Smooth muscle cell of the brain vasculature (primary cell): ENCODE measurements at places on chromosomes 1 and 21.
A peak's percentile ranks its signal among the peaks of the same experiment; 100 is the strongest.

GRCh38 chr1:175250027-175250426, 57.5 kb upstream of the KIAA0040 start:
- DNase-seq = no peak

DNA sequence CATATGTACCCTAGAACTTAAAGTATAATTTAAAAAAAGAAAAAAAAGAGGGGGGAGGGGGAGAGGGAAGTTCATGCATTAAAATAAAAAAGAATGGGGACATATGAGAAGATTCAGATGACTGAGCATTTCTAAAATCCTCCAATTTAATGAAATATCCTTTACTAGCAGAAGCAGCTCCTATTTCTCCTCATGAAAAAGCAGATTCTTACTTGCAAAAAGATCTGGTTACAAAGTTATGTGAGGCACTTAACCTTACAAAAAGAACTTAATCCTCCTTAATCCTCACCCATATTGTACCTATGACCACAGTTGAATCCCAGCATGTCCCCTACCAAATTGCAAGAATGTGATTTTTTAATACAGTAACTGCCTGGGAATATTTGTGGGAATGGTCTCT, 298.5 kb downstream of the SRGAP2C start:
- DNase-seq = no peak

- no peak for DNase-seq
Measured at GRCh38 chr21:42319376-42319775, 4.2 kb upstream of the TFF3 start.

GRCh38 chr1:1101503-1101902, 14.4 kb downstream of the C1orf159 start:
- no peak for DNase-seq

DNA sequence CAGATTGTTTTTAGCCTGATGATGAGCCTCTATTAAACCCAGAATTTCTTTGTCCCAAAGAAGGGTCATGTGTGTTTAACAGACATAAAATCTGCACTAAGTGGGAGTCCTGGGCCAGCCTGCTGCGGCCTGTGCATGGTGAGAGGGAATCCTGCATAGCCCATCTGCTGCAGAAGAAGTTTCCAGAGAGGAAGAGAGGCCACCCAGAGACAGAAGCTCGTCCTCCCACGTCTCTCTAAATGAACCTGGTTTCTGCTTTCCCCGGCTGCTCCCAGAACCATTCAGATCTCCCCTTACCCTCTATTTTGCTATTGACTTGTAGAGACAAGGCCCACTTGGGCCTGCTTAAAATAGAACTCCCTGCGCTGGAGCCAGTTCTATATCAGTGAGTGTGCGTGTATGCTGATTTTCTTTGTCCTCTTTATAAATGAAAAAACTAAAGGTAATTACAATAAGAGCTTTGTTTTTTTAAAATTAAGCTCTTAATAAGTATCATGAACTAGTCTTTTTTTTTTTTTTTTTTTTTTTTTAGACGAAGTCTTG, 142.8 kb upstream of the RAB4A start:
- no peak for DNase-seq

DNA sequence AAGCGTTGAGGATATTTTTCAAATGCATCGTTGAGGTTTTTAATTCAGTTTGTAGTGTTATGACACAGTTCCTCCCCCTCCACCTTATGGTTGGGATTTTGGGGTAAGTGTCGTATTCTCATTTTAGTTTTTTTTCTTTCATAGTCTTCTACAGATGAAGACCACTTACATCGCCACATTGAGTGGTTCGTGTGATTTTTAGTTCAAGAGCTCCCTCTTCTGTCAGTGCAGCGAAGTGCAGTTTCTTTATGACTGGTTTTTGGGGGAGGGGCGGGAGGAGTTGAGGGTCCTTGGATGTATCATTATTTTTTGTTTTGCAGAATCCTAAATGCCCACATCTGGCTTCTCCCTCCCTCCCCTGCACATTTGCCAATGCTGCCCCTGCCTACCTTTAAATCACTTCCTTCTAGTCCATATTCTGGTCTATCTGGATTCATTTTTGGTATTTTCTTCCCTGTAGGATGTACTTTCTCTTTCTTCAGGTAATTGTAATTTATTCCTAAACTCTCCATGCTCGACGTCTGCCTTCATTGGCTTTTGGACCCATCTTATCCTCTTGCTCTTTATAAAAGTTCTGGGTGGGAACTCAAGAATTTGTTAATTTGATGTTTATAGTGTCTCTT, 433.1 kb downstream of the CAMTA1 start:
- peak; percentile 28 for DNase-seq

GRCh38 chr1:20921285-20921684, 134.2 kb upstream of the HP1BP3 start:
- DNase-seq = no peak

- no peak for DNase-seq
Measured at GRCh38 chr1:66917476-66917875, 7.2 kb downstream of the DNAI4 start.

GRCh38 chr1:212650228-212650627, 41.7 kb downstream of the ATF3 start:
- DNase-seq = no peak

DNA sequence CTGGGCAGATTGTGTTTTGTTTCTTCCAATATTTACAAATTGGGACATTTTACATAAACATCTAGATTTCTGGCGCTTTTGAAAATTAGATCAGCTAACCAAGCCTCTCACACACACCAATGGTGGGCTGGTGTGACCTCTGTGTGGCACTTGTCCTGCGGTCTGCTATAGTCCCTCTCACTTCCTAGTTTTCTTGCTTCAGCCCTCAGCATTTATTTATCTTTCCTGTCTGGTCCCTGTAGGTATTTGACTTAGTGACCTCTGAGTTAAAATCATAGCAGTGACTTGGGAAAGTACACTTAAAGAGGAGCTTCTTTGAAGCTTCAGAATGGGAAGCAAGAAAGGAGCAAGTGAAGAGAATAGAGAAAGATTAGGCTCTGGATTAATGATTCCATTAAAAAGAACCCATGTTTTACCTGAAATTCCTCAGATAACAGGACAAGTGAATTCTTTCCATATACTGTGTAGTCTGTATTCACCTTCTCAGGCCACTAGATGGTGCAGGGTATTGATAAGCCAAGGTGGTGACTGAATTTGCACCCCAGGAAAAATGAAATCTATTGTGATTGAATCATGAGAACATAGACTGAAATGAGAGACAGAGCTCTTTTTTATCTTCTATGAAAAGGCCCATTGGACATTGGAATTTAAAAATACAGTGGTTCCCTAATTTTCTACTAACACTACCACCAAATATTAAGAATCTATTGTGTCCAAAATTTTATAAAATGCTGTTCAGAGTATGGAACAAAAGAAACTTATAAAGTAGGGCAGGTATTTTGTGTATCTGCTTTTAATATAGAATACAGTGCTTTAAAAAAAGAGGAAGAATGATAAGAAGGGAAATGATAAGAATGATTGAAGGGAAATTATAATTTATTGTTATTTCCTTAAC, 7.1 kb upstream of the DIPK1A start:
- DNase-seq = no peak

GRCh38 chr1:97382206-97382605, 538.6 kb downstream of the DPYD start:
- DNase-seq = no peak

- DNase-seq = no peak
Measured at GRCh38 chr1:245008761-245009160, 144.4 kb upstream of the HNRNPU start.

- no peak for DNase-seq
Measured at GRCh38 chr1:21332554-21333311, 42.5 kb upstream of the ECE1 start.

DNA sequence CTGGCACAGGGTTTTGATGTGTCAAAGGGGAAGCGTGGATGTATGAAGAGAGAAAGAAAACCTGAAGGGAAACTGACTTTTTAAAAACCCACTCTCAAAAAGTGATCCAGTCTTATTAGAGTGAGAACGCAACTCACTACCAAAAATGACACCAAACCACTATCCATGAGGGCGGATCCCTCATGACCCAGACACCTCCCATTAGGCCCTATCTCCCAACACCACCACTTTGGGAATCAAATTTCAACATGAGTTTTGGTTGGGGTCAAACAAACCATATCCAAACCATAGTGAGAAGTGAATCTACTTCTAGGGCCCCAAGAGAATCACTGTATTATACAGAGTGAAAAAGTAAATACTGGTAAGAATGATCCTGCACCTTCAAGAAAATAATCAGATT, 53.5 kb downstream of the FNBP1L start:
- no peak for DNase-seq

DNA sequence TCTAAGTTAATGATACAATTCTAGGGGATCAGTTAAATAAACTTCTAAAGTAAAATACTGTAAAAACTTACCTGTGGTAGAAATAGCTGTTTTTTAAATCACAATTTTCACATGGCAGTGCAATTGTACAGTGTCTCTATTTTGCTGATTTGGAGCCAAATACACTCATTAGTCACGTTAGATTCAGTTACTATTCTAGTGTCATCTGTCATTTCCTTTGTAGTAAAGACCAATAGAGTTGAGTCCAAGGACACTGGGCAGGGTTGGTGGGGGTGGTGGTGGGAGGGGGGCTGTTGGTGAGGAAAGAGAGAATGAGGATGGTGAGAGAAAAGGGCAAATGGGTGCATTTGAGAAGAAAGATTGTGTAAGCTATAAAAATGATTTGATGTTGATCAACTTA, 33.6 kb downstream of the CD55 start:
- no peak for DNase-seq

DNA sequence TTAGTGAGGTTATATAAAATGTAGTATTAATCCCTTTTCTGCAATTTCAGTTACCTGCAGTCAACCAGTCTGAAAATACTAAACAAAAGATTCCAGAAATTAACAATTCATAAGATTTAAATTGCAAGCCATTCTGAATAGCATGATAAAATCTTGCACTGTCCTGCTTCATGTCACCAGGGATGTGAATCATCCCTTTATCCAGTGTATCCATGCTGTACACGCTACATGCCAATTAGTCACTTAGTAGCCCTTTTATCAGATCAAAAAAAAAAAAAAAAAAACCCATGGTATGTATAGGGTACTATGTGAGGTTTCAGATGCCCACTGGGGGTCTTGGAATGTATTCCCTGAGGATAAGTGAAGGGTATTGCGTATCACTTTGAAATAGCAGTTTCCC, 191.3 kb upstream of the HP1BP3 start:
- DNase-seq = no peak

DNA sequence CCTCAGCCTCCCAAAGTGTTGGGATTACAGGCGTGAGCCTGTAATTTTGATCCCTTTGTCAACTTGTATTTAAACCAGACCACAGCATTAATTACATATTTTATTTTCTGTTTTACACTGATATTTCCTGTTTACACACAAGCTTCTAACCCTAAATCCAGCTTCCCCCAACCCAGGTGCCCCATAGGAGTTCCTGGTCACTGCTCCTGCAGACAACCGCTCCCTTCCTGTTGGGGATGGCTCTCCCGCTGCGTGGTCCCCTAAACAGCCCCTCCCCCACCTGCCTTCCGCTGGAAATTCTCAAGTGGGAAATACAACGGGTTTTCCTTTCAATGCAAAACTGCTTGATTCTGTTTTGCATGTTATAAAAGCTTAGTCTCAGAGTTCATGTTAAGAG, 3.7 kb downstream of the CSTB start:
- DNase-seq = no peak

DNA sequence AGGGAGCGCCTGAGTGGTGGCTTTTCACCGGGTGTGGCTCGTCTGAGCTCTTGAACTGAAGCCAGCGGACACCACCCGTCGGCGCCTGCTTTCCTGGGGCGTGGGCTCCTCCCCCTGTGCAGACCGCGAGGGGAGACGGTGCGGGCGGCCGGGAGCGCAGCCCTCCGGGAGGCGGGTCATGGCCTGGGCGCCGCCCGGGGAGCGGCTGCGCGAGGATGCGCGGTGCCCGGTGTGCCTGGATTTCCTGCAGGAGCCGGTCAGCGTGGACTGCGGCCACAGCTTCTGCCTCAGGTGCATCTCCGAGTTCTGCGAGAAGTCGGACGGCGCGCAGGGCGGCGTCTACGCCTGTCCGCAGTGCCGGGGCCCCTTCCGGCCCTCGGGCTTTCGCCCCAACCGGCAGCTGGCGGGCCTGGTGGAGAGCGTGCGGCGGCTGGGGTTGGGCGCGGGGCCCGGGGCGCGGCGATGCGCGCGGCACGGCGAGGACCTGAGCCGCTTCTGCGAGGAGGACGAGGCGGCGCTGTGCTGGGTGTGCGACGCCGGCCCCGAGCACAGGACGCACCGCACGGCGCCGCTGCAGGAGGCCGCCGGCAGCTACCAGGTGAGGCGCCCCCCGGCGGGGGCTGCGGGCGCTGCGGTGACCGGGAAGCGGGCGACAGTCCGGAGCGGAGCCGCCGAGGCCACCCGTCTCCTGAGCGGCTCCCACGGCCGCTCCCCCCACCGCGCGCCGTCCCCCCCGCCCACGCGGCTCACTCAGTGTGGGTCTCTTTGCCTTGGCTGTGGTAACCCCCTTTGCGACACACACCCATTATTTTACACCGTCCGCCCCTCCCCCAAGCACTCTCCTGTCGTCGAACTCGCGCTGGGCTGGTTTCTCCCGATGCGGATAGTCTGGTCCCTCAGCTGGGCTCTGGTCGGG, at the start of gene TRIM58:
TRIM58 (plus strand) TSS at position 119 of the 916 bp plus-strand sequence; CDS start at position 179, 60 bp downstream.
- DNase-seq = no peak

DNA sequence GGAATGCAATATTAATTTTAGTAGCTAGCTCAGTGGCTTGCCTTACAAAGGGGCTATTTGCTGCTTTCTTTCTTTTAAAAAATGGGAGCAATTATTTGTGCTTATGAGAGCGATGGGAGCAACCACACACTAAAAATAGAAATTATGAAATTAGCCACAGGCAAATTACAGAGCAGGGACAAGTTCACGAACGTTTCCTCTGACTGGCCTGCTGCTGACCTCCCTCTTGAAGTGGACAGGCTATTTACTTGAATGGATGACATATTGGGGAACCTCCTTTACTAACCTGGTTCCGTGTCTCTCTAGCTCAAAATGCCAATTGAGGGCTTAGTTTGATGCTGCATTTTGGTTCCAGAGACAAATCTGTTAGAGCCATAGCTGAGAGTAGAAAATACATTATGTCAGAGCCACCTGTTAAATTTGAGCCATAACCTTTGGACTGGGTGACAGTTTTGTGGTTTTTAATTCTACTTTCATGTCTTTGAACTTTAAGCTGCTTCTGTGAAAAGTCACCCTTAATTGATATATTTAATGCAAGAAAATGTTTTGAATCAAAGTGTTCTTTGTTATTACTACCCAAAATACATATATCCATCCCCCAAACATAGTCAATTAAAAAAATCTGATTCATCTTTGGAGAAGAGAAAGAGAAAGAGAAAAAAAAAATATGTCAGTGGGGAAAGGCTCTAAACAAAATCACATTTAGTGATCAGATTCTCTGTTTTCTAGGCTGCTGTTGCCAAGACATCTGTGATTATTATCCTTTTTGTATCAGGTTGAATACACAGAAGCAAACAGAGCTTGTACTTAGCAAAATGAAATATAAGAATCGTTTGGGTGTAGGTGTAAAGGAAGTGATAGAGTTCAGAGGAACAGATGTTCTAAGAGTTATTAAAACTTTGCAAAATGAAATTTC, 351.9 kb downstream of the ADGRL2 start:
- DNase-seq = no peak

DNA sequence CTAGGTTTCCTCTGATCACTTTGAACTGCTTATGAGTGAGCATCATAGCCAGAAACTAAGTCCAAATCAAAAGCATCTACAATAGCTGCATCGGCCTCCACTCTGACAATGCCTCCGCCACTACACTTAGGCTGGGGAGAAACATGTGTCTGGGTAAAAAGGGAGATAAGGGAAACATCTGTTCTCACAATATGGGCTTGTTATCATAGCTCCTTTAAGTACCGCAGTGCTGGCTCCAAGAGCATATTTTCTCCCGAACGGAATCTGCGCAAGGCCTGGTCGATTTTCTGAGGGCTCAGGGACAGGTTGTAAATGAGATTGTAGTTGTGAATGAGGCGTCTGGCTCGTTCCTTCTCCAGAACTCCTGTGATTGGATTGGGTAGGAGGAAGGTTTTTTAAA, 63.9 kb upstream of the CYP2J2 start:
- no peak for DNase-seq

- DNase-seq = no peak
Measured at GRCh38 chr1:20485527-20486456, at the start of gene CAMK2N1. Gene CAMK2N1 (minus strand): TSS chr1:20486210. CDS start chr1:20485379, 831 bp downstream.
